ENCODE measurements at places on chromosomes 6 and 20.

- DNase-seq = no peak
Measured at GRCh38 chr6:144715344-144715743, 430.2 kb downstream of the UTRN start.

- no peak for DNase-seq
Measured at GRCh38 chr6:12138381-12138780, 126.3 kb downstream of the HIVEP1 start.

DNA sequence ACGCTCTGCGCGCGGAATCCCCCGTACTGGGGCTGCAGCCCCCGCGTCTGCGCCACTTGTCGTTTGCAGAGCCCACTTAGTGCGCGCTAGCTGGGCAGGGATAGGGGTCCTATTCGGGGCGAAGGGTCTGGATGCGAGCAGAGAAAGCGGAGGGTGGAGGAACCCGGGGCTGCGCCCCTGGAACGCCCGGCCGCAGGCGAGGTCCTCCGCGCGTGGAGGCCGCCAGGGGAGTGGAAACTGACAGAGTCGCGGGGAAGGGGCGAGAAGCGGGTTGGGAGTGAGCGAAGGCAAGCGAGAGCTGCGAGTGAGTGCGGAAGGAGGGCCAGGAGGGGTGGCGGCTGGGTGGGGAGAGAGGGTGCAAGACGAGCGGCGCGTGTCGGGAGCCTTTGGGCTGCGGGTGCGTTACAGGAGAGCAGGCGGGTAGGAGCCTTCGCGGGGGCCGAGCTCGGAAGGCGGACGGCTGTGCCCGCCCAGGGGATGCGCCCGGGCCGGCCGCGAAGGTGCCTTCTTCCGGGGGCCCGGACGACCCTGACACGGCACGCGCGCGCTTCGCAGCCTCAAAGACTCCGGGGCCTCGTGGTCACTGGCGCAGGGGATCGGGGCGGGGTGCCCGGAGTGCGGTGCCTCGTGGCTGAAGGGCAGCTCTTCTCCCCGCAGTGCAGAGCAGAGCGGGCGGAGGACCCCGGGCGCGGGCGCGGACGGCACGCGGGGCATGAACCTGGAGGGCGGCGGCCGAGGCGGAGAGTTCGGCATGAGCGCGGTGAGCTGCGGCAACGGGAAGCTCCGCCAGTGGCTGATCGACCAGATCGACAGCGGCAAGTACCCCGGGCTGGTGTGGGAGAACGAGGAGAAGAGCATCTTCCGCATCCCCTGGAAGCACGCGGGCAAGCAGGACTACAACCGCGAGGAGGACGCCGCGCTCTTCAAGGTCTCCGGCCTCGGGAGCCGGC lies 1.2 kb downstream of the IRF4 start:
- DNase-seq = no peak

DNA sequence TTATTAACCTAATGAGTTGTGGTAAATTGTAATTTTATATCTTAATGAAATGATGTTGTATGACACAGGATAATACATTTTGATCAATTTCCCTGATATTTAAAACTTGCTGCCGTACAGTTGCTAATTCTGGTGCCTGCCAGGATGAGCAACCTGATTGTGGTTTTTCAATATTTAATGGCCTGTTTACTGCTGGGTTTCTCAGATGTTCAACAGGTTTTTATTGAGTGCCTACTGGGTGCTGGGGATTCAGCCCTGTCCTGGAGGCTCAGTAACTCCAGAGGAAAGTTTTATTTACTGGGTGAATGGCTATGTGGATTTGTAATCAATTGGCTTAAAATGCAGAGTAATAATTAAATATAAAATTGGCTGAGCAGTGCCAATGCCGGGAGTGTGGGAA lies 8.0 kb downstream of the TOX2 start:
- no peak for DNase-seq

GRCh38 chr20:25248786-25249172 lies 894 bp downstream of the PYGB start:
- DNase-seq = no peak

DNA sequence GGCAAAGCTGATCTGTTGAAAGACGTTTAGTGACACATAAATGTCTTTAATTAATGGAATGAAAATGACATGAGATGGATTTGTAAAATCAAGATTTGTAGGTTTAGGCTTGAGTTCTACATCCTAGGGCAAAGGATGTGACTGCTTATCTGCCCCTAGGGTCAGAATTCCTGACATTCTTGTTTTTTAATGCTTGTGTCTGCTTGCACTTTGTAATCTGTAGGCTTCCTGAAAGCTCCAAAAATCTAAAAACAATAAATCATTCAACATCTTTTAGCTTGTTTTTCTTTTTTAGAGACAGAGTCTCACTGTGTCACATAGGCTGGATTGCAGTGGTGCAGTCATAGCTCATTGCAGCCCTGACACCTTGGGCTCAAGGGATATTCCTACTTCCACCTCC lies 107.9 kb upstream of the MLIP start:
- no peak for DNase-seq

- no peak for DNase-seq
Measured at GRCh38 chr20:9409352-9409751, 105.0 kb upstream of the LAMP5 start.

DNA sequence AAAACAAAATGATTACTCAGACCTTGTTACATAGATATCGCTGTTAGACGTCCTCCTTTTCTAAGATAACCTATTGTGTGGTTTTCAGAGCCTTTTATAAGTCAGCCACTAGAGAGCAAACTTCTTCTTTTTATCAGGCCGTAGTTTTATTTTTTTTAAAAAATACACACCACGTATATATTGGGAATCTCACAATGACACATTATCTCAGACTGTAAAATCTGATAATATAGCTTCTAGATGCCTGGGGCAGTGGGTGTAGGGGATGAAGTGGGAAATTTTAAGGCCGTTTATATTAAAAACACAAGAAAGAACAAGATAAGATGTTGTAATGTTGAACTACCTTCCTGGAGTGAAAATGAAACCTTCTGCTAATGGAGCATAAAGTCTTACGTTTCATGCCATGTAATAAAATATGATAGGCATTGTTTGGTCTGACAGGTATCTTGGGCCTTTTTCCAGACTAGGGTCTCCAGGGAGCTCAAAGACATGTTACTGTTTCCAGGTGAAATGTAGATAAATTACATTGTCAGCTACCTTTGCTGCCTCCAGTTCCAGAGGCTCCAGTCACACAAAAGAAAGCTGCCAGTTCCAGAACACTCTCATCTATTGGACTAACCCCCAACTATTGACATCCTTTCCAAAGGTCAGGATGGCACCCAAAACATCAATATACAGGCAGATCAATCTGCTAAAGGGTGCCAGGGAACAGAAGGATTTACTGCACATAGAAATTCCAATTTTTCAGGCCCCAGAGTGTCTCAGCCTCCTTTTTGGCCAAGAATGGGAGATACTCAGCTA lies 130.2 kb upstream of the AKIRIN2 start:
- no peak for DNase-seq

GRCh38 chr20:13141546-13141945 lies 79.5 kb upstream of the ISM1 start:
- no peak for DNase-seq
